ENCODE measurements at places on chromosomes 11 and 22.

DNA sequence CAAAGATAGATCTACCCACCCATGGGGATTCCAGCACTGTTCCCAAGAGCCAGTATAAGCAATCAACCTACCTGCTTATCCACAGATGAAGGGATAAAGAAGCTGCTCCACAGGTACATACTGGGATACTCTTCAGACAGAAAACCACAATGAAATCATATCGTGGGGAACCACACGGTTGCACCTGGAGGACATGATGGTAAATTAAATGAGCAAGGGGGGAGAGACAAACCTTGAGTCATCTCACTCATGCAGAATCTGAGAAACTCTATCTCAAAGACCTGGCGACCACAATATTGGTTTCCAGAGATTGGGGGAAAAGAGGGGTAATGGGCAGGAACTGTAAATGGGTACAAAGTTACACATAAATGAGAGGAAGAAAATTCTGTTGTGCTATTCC, 14.5 kb downstream of the RGL4 start:
- no peak for DNase-seq

DNA sequence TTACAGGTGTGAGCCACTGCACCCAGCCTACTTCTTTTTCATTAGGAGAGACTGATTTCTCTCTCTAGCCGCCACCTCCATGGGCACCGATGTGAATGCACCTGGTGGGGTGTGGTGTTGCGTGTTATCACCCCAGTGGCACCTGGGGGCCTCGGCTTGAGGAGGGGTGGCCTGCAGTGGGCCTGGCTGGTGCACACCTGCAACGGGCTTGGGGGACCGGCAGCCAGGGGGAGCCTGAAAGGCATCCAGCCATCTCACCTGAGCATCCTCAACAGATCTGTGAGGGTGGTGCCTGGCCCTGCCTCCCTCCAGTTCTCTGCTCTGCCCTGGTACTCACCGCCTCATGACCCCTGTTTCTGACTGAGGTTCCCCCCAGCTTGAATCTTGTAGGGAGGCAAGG, 108.9 kb downstream of the ARHGAP8 start:
- no peak for DNase-seq

DNA sequence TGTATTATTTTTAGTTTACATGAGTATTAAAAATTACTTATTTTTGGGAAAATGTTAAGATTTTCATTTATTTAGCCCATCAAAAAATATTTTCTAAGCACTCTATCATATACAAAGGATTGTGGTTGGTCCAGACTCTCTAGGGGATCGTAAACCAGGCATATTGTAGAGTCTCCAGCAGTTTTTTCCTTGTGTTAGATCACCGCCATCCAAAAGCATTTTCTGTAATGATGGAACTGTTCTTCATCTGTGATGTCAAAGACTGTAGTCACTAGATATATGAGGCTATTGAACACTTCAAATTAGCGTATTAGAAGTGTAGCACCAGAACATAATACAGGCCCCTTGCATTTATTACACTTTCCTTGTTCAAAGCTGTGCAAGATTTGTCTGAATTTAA, 154.9 kb downstream of the SBF2 start:
- no peak for DNase-seq

DNA sequence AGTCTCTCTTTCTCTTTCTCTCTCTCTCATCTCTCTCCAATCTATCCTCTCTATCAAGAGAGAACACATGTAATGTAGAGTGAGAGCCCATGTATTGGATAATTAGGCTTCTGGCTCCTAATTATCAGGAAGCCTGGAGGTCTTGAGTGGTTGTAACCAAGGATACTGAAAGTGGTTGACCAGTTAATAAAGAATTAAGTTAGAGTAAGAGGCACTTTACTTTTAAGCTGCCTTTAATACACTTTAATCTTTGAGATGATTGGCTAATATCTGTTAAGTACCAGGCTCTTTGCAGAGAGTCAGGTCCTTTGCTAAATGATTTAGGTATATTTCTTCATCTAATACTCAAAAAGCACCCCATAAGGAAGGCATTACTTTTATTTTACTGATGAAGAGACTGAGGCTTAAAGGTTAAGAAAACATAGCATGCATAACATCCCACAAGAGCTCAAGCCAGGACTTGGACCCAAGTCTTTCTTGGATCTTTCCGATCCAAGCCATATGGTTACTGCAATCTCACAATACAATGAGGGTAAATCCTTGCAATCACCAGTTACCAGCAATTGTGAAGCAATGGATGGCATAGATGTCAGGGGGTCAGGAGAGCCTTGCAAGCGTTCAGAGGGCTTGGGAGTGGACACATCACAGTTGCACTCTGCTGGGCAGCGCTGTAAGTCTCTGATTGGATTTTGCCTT, 22.1 kb downstream of the CD44 start:
- no peak for DNase-seq

DNA sequence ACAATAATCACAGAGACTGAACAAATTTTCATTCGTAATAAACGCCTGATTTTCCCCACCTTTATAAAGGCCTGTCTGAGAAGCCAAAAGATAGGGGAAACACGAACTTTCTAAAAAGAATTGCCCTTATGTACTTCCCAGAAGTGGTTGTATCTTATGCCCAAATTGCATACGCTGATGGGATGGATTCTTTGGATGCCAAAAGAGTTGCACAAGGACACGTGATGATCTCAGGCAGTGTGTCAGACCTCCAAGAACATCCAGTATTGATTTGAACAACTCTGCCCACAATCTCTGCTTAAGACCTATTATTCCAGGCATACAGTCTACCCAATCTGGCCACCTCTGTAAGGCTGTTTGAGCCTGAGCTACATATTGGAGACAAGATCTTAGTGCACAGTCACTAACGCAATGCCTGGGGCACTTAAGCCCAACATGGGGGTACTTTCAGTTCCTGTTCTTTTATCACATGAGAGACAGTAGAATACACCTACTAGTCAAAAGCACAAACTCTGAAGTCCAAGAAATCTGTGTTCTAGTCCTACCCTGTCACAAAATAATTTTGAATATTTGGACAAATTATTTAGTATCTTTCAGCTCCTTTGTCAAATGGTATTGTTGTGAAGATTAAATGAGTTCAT, 38.9 kb downstream of the OR10A6 start:
- no peak for DNase-seq

DNA sequence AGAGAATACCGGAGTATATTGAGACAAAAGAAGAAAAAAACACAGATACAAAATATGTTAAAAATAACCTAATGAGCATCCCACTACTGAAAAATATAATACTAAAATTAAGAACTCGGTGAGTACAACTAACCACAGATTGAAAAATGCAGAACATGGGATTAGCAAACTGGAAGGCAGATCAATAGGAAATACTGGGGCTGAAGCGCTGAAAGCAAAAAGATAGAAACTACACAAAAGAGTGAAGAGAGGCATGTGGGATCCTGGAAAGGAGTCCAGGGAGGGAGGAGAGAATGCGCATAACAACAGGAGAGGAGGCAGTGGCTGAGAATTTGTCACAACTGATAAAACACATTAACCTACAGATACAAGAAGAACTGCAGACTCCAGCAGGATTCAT, 159.3 kb downstream of the EFCAB6 start:
- DNase-seq = no peak

DNA sequence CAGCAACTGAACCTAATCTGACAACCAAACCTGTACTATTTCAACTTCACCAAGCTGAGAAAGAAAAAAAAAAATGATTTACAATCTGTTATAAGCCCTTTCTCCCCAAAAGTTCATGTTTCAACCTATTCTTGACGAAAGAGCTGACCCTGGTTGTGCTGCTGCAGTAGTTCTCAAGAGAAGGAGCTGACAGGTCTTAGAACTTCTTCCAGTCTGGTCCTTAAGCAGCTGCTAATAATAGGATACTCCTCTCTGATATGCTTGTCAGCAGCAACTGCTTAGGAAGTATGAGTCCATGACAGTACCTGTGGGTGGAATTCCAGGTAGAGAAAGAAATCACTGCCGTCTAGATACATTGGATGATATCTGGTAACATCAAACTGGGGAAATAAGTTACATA, 735.1 kb upstream of the CCDC90B start:
- DNase-seq = no peak
